ENCODE measurements at places on chromosomes 1 and 21. TPM values are rescaled to one million over a fixed set of nuclear protein-coding genes. Genes with fewer than 3 reads are reported as not detected.
A peak's percentile ranks its signal among the peaks of the same experiment; 100 is the strongest.

The CA6 gene
- polyA plus RNA-seq: not detected

The COL16A1 gene
- 194 TPM for polyA plus RNA-seq

The TMEM200B gene
- 6.1 TPM for polyA plus RNA-seq

DNA sequence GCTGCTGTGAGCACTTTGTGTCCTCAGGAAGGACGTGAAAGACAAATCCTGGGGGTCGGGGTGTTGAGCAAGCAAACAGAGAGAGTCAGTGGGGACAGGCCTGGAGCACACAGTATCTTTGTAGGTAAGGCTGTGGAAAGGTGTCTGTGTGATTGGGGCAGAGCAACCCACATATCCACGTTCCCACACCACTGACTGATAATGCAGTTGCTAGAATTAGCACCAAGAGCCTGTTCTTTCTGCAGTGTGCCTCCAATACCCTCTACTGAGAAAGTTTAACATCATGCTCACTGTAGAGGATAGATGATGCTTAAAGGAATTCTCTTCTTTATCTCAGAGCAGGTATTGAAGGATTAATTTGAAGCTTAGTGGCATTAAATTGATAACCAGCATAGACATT lies 161.1 kb downstream of the PIK3R3 start:
- no peak for DNase-seq

GRCh38 chr21:45410151-45410864 lies 5.3 kb downstream of the COL18A1 start:
- DNase-seq: peak; percentile 52

DNA sequence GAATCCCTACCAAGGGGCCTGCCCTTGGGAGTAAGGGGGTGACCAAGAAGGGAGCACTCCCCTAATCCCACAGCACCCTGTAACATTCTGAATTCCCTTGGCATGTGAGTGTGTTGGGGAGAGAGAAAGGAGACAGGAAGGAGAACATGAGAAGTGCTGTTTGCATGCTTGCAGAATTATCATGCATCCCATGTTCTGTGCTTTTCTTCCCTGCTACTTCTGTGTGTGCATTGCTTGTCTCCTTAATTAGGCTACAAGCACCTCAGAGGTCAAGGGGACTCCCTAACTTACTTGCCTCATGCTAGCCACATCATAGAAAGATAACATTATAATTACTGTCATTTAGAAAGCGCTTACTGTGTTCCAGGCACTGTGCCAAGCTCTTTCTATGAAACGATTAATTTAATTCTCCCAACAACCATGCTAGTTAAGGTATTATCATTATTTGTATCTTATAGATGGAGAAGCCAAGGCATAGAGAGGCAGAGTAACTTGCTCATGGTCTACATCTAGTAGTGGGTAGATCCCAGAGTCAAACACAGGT lies 11.1 kb downstream of the NOS1AP start:
- DNase-seq: no peak

GRCh38 chr1:223654083-223654482 lies 11.4 kb downstream of the CAPN8 start:
- peak; percentile 11 for DNase-seq

GRCh38 chr1:75908717-75909152 lies 23.5 kb downstream of the ASB17 start:
- DNase-seq: peak; percentile 11

DNA sequence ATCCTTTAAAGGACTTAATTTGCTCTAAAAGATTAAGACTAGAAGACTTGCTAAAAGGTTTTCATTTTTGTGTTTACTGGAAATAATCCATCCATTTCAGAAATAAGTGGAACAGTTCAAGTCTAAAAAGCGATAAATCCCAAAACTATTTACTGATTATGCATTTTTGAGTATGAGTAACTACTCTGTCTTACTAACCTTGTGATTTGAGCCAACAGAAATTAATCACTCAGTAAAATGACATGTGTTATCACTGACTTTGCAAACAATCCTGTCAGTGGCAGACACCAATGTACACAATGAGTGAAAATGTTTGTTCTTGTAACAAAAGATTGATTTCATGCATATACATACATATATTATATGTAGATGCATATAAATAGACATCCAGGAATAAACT lies 218.0 kb downstream of the DENND1B start:
- DNase-seq: no peak

DNA sequence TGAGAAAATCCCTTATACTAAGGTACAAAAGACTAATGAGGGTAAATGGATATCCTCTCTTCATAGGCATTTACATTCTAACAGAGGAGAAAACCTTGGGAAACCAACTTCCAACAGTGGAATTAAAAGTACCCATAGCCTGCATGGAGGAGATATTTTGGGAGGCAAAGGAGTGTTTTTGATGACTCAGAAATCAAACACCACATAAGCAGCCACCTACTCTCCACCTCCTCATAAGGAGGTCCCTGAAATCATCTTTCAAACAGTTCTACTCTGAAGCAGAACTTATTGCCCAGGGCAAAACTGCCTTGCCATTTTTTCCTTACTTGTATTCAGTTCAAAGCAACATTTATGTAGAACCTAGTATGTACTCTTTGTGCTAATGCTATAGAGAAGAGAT lies 211.3 kb downstream of the KCNH1 start:
- DNase-seq: no peak
